ENCODE measurements at places on chromosomes 3 and 15.

DNA sequence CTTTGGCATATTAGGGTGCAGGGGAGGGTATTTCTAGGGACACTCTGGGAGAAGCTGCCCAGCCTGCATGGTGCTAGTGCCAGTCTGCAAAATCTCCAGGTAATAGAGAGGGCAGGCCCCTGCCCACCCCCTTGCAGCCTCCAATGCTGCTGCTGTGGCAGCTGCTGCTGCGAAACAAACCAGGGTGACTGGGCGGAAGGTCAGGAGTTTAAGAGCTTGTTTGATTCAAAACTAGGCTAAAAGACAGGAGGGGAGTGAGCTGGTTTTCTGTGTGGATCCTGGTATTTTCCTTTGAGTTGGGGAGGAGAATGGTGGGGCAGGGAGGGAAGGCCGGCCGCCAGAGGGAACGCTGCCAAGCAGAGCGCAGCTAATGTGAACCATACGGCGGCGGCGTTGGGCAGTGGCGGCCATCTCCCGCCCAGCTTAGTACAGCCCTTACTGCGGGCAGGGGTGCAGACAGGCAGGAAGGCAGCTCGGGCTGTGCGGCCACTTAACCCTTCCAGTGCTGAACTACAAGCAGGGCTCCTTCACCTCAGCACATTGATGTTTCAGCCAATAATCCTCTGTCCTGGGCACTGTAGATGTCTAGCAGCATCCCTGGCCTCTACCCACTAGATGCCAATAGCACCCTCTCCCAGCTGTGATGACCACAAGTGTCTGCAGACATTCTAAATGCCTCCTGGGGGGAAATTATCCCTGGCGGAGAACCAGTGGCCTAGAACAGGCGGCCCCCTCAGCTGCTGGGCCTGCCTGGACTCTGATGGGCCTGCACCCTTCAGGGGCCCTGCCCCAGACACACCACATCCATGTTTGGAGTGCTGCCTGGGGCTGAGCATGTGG is 125.7 kb downstream of the EEFSEC start:
- DNase-seq: peak; percentile 59

DNA sequence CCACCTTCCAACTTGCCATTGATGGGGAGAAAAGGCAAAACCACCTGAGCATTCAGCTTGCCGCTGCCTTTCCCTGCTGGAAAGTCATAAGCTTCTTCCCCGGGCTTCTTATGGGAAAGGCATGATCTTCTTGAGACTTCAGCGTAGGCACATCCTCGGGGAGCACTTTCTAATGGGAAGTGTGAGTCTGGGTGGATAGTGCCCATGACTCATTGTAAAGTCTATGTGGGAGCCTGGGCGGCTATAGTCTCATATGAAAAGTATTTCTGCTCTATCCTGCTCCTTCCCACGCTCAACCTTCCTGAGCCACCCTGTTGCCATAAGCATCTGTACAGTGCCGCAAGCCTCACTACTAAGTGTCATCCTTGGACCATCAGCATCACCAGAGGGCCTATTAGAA is 309.9 kb upstream of the THBS1 start:
- no peak for DNase-seq

GRCh38 chr3:42660131-42660715 is 6.7 kb downstream of the ZBTB47 start:
- no peak for DNase-seq

DNA sequence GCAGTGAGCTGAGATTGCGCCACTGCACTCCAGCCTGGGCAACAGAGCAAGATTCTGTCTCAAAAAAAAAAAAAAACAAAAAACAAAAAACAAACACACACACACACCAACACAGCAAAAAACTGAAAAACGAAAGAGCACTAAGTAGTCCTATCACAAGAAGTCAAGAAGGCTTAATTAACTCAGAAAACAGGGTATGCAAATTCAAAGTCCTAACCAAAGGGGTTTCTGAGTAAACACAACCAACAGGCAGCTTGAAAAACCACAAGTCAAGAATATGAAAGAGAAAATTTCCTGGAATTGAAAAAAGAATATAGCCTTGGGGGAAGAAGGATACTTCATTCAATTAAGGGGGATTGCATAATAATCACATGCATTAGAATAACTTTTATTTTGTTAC is 37.7 kb upstream of the PARP14 start:
- DNase-seq: no peak

DNA sequence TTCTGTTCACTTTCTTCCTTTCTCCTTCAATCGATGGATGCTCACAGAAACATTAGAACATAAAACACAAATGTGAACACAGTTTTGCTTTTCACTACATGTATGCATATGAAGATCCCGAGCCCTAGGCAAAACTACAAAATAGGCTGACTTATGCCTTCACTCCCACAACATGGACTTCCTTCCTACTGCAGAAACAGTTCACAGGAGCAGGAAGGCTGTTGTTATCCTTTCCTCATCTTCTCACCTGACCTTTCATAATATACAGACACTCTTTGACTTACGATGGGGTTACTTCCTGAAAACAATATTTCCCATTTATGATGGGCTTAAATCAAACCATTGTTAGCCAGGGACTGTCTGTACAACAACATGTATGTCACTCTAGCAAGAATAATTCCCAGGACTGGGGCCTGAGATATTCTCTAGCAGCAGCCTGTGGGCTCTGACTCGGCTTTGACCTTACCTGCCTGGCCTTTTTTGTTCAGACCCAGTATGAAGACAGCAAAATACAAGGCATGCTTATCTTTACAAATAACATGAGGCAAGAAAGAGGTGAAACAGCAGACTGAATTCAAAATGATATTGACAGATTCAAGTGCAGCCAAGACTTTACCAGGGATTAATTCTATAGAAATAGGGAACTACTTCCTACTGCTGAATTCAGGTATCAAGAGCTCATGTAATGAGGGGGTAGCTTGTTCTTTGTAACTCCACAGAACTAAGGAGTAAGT is 51.8 kb upstream of the PLXND1 start:
- no peak for DNase-seq

GRCh38 chr15:41031232-41032078 is 78.2 kb downstream of the CHAC1 start:
- DNase-seq: no peak

DNA sequence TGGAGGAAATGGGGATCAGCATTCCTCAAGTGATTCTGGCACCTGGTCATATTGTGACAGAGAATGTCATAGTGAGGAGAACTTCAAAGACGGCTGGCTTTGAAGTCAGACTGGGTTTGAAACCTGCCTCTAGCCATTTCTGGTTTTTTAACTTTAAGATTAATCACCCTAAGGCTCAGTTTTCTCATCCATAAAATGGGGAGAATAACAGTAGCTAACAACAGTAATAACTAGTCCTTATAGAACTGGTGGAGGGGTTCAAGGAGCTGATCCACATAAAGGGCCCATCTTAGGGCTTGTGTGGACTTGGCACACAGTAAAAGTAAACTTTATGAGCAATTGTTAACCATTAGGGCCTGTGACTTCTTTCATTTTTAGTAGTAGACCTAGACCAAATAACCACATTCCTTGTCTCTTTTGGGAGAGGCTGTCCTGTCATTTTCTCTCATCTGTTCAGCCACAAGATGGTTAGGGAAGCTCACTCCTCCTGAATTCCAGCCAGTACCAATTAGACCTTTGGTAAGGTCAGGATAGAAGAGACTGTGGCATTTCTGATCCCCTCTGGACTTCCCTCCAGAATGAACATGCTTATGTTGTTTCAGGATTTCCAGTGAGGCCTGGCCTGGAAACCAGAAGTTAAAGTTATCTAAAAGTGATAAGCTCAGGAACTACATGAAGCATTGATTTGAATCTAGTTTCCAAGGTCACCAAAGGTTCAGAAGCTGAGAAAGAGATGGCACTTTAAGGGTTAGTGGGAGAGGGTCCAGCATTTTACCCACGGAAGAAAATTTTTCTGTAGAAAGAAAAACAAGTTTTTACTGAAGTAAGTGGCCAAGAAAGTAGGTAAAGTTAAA is 159.3 kb upstream of the DPH6 start:
- DNase-seq: no peak

- DNase-seq: no peak
These were observed 12.6 kb downstream of the IGDCC3 start for GRCh38 chr15:65365229-65365628.

DNA sequence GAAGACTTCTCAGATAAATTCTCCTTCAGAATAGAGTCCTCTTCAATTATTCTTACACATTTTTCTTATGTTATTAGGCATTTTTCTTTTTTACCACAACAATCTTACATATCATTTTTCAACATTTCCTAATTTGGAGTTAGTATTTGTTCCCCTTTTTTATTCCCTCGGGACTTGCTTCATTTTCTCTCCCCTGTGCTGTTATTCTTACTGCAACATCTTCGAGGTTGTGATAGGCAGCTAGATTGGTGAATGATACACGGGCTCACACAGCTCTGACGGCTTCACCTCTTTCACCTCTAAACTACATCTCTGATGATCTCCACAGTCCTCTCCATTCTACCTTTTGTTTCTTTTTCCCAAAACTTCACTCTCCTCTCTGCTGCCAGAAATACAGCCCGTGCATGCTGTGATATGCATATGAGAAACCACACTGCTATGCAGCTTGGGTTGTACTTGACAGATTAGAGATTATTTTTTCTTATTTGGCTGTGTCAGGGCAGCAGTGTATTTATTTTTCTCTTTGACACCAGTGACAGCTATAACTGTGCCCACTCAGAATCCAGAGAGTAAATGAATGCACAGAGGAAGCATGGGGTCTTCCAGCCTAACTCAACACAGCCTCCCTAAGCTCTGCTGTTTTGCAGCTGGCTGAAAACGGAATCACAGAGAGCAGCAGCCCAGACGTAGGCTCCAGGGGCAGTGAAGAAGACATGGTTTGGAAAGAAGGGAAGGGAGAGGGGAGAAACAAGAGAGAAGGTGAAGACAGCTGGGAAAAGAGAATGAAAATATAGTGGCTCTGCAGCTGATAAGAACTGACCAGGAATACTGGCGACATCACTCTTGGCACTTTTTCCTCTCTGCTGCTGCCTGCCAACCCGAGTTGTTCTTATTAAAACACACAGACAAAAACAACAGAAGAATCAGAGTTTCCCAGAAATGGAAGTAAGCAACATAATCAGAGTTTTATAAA is 61.8 kb downstream of the SLC9A9 start:
- no peak for DNase-seq

GRCh38 chr3:107705046-107705445 is 182.3 kb downstream of the BBX start:
- DNase-seq: no peak

DNA sequence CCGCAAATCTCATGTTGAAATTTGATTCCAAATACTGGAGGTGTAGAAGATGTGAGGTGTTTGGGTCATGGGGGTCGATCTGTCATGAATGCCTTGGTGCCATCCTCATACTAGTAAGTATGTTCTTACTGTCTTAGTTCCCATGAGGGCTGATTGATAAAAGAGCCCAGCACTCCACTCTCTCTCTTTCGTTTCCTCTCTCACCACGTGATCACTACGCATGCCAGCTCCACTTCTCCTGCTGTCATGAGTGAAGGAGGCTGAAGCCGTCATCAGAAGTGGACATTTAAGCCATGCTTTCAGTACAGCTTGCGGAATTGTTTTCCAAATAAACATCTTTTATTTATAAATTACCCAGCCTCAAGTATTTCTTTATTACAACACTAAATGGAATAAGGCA is 6.1 kb downstream of the OR5H15 start:
- no peak for DNase-seq

- DNase-seq: no peak
These were observed 23.5 kb downstream of the CHAC1 start for GRCh38 chr15:40976819-40977218.

- DNase-seq: no peak
These were observed 129.2 kb downstream of the ATG7 start for GRCh38 chr3:11401434-11401833.

- no peak for DNase-seq
These were observed 493.3 kb downstream of the FOXP1 start for GRCh38 chr3:71090207-71090606.

DNA sequence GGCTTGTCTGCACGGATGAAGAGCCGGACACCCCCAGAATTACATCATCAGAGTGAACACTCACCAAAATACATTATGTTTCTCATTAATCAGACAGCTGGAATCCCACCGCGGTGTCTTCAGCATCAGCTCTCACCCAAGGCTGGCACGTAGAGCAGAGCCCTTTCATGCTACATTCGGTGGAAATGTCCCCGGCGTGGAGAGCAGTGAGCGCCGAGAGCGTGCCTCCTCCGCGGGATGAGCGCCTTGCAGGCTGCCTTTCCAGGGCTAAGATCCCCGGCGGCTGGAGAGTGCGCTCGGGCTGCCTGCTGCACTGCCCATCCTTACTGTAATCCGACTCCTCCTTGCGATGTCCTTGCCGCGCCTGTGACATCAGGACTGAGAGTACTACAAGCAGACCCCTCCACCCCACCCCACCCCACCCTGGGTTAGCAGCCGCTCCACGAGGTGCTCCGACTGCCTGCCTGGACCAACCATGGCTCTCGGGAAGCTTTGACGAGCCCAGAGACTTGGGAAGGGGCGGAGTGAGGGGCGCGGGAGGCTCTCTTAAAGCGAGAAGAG is at the start of gene ZNF385D:
Gene ZNF385D (minus strand): TSS at position 380 of the 561 bp plus-strand sequence. CDS start 294 bp downstream, at position 86.
- DNase-seq: peak; percentile 80

DNA sequence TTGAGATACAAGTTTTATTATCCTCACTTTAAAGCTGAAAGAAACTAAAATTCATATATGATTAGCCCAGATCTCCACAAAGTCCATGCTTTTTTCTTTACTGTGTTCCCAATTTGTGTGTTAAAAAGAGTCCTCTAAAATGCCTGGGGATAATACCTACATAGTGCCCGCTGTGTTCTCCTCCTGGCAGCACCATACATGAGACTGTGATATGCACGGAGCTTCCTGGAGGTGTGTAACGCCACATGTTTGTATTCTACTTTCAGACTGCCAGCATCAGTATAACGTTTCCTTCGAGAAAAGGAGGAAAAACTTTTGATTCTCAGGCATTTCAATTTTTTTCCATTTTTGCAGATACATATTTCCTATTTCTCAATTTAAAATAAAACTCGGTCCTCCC is 273.3 kb upstream of the TGFBR2 start:
- no peak for DNase-seq

GRCh38 chr3:187281191-187281714 is 10.3 kb downstream of the MASP1 start:
- DNase-seq: no peak

DNA sequence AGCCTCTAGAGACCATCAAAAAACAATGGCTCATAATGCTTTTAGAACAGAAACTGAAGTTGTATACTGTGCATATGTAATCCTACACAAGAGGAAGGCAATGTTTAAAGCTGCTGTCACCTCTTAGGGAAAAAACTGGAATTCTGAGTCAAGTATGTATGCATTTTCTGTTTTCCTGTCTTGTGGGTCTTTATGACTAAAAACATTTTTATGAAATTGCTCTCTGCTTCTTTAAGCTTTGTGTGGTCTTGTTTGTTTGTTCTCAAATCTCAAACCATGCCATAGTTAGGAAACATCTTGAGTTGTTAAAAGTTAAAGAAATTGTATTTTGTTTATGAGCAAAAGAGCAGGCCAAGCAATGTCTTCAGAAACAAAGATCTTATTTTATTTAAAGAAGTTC is 80.9 kb upstream of the SOX2 start:
- DNase-seq: no peak

Measured in H1 (cell line).